Left colon (tissue), 2 donors: ENCODE measurements at places on chromosomes 13 and 19.
A peak's percentile ranks its signal among the peaks of the same experiment; 100 is the strongest.

DNA sequence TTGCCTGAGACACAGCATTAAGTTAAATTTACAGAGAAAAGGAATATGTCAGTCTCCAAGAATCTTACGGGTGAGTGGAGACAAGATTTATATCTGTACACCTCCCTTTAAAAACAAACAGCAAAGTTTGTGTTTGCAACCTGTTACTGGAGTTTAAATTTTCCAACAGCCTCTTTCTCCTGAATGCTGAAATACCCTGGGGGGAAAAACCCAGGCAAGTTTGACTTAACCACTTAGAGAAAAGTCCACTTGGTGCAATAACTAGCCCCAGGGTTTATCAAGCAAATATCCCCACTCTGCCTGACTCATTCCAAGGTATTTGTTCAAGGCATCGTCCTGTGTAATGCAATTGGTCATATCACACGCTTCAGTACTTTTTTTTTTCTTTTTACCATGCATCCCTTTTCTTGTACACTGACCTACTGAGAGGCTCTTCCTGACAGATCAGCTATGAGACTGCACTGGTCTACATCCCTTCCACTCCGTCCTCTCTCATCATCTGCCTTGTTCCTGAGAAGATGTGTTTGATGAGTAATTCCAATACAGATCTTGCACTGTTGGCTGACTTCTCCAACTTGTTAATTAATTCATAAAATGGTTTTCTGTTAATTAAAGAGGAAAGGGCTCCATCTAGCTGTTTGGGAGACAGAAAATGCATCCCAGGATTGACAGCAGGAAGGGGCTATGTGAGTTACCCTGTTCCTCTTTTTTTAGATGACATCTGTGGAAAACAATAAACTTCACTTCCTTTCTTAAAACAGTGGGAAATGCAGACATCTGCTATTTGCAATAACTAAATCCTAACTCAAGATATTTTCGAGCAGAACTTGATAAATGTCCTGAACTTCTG, 212.5 kb upstream of the IRS2 start:
- no peak for DNase-seq

DNA sequence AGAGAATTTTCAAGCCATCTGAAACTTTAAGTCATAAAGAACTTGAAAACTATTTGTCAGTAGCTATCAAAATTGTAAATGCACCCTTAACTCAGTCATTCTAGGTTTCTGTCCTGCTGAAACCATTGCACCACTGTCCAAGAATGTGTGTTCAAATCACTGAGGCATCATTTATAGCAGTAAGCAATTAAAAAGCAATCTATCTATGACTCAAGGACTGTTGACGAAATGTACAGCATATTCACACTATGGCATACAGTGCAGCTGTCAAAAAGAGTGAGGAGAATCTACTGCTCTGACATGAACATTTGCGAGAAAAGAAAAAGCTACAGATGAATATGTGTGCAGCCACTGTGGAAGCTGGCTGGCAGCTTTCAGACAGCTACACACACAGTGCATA, 71.2 kb downstream of the ING1 start:
- DNase-seq = no peak

GRCh38 chr19:48683349-48683748, 10.5 kb upstream of the NTN5 start:
- DNase-seq = peak; percentile 38

GRCh38 chr19:18896421-18896841, 473 bp upstream of the CERS1 start:
- DNase-seq = no peak

DNA sequence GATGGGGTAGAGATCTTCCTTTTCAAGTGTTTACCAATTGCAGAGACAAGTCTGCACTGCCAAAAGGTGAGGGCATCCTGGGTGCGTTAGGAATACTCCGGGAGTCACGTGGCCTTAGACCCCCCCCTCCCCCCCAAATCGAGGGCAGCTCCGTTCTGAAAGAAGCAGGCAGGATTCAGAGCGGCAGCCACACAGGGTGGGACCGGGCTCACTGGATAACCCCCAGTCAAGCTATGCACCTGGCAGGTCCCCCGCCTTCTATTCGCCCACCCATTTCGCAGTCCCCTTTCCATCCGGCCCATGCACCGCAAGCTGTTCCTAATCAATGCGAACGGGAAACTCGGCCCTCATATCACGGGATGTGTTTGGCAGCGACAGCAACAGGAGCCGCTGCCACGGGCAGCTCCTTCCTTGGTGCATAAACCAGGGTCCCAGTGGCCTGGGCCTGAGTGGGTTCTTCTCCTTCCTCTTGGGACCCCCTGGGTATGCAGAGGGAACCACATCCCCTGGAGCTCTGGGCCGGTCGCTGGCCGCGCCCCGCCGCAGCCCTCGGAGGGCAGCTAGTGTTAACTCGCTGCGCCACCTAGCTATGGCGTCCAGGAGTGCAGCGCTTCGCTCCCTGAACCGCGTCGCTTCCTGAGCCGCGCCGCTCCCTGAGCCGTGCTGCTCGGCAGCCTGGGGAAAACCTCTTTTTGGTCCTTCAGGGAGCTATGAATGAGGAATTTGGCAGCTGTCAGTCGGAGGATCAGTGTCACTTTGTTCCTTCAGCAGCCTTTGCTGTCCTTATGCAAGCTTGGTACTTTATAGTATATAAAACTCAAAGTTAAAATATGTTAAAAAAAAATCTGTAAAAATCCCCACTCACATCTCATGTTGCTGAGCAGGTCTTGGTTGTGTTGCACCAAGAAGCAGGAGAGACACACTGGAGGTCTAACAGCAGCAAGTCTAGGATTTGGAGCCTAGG, 41.4 kb downstream of the LYL1 start:
- peak; percentile 68 for DNase-seq

DNA sequence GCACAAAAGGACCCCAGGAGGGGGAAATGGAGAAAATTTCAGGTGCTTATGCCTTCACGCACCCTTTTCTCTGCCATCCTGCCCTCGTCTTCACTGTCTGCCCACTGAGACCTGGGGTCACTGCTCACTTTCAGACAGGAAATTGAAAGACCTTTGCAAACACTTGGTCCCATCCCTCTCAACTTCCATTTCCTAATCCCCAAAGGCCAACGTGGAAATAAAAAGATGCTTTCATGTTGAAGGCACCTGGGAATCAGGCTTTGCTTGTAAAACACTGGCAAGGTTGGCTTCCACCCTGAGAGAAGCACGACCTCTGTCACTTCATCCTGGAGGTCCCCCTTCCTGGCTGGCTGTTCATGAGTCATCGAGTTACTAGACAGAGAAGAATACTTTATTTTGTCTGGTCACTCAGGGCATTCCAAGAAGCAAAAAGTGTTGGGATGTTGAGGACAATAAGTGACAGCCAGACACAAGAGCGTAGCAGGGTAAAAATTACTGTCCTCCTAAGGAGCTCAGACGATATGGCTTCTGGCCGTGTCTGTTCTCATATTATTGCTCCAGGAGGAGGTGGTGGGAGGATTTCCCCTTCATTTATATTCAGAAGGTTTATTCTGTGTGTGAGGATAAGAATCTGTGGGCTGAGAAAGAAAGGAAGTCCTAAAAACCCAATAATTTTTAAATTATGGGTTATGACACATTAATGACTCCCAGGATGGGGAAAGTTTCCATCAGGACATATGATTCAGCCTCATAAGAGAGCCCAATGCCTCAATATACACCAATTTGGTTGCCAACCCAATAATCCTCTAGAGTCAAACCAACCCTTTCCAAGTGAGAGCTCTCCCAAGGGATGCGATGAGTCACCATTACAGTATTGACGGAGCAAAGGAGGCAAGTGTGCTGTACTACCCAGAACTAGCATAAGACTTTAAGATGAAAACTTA, 409.0 kb downstream of the COG6 start:
- DNase-seq = no peak

DNA sequence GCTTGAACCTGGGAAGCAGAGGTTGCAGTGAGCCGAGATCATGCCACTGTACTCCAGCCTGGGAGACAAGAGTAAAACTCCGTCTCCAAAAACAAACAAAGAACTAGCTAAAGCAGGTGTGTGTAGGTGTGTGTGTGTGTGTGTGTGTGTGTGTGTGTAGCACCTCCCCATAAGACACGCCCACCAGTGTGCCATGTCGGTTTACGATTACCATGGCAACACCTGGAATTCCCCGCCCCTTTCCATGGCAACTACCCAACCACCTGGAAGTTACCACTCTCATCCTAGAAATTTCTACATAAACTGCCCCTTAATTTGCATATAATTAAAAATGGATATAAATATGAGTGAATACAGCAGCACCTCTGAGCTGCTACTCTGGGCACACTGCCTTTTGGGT, 80.9 kb upstream of the ADGRE5 start:
- no peak for DNase-seq

DNA sequence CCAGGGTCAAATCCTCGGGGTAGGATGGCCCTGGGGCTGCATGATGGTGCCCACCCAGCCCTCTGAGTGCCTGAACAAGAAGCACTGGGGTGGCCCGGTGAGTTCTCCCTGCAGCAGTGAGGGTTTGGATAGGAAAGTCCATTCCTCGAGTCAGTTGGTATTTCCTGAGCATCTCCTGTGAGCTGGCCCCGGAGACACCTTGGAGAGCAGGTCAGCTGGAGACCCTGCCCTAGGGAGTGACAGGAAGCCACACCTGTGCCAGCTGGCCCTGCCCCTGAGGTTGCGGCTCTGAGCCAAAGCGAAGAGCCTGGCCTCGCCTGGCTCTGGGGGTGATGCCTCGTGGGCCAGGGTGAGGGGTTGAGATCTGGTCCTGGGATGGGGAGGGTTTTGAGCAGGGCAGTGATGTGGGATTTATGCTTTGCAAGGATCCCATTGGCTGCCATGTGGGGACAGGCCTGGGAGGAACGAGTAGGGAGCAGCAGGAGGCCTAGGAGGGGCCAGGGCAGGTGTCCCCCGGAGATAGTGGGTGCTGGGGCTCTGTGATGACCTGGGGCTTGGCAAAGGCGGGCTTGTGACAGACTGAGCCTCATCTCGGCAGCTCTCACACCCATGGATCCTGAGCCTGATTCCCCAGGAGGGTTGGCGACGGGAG, 16.0 kb downstream of the CRTC1 start:
- no peak for DNase-seq

GRCh38 chr13:51912091-51912490, 50.3 kb downstream of the CCDC70 start:
- no peak for DNase-seq

GRCh38 chr19:1999856-2000515, 15.5 kb downstream of the BTBD2 start:
- no peak for DNase-seq

- no peak for DNase-seq
These were observed 5.5 kb downstream of the SSC5D start for GRCh38 chr19:55493645-55494171.

GRCh38 chr13:46213242-46213641, 1.5 kb downstream of the LRRC63 start:
- no peak for DNase-seq

GRCh38 chr13:34815526-34815925, 126.5 kb upstream of the NBEA start:
- no peak for DNase-seq

- DNase-seq = no peak
These were observed 11.3 kb upstream of the RFC3 start for GRCh38 chr13:33806470-33807248.

GRCh38 chr13:108597943-108598342, 31.5 kb upstream of the MYO16 start:
- no peak for DNase-seq

DNA sequence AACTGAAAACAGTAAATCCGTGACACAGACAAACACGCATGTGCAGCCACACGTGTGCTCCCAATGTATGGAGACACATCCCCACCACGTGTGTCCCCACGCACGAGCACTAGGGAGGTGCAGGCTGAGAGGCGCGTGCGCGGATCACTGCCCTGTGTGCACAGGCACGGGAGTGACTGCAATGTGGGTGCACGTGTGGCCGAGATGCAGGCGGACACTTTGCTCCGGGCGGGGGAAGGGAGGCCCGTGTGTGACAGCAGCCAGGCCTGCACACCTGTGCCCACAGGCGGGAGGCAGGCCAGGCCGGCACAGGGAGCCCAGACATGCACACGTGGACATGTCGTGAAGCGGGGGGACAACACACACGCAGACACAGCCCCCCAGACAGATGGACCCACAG, 77.0 kb downstream of the PTPRS start:
- no peak for DNase-seq

GRCh38 chr13:40433577-40433976, 232.9 kb downstream of the FOXO1 start:
- DNase-seq = no peak

DNA sequence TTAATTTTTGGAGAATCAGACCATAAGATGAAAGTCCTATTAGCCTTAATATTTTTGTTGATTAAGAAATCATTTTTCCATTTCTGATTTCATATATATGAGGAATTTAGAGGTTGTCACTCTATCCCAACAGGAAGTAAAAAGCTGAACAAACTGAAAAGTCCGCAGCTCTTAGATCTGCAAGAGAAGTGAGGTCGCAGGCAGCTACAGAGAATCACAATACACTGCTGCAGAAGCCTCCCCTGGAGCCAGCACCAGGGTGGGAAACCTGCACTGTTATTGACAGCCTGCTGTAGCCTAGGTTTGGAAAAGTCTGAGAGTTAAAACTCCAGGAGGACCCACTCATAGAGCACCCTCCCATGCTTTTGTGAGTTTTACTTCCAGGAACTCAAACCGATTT, 29.9 kb downstream of the TNFRSF19 start:
- no peak for DNase-seq

- DNase-seq = no peak
These were observed 3.7 kb downstream of the CALM3 start for GRCh38 chr19:46604781-46605355.

DNA sequence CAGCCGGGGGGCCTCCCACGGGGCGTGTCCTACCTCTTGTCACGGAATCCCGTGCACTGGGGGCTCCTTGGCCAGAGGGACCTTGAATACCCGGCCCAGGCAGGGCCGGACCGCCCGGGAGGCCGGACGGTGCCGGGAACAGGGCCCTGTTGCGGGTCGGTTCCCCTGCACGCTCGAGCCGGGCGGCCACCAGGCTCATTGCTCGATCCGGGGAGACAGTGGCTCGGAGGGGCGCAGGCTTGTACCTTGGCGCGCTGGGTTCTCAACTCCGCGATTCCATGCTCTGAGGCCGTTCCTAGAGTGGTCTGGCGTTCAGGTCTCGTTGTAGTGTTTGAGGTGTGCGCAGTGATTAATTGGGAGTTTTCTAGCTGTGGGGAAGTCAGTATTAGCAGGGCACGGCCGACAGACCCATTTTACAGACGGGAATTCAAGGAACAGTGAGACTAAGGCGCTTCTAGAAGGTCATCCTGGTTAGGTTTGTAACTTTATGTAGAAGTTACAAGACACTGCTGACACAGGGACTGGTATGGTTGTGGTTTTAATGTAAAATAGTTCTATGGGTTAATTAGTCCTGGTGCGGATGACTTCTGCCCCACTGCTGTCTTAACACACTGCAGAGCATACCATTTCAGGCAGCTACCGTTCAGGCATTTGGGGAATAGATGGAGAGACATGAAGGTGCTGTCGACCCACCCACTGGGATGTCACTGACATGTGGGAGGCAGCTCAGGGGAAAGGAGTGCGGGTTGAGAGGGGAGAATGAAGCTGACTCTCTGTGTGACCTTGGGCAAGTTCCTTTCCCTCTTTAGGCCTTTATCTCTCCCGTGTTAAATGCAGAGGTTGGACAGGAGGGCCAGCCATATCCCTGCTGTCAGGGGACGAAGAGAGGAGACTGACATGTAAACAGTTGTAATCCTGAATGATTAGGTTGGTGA, 592 bp downstream of the CLPTM1 start:
- DNase-seq = no peak

GRCh38 chr13:64305246-64305645, 2889.6 kb upstream of the PCDH20 start:
- DNase-seq = no peak

- peak; percentile 27 for DNase-seq
These were observed at the start of gene F7 for GRCh38 chr13:113105032-113105920. F7 (plus strand) TSS chr13:113105791; CDS start chr13:113105842, 51 bp downstream.

- no peak for DNase-seq
These were observed 270.3 kb upstream of the TMTC4 start for GRCh38 chr13:100944791-100945345.

GRCh38 chr13:42633495-42633894, 59.5 kb downstream of the TNFSF11 start:
- no peak for DNase-seq
